ENCODE measurements at places on chromosomes 12 and 14.

DNA sequence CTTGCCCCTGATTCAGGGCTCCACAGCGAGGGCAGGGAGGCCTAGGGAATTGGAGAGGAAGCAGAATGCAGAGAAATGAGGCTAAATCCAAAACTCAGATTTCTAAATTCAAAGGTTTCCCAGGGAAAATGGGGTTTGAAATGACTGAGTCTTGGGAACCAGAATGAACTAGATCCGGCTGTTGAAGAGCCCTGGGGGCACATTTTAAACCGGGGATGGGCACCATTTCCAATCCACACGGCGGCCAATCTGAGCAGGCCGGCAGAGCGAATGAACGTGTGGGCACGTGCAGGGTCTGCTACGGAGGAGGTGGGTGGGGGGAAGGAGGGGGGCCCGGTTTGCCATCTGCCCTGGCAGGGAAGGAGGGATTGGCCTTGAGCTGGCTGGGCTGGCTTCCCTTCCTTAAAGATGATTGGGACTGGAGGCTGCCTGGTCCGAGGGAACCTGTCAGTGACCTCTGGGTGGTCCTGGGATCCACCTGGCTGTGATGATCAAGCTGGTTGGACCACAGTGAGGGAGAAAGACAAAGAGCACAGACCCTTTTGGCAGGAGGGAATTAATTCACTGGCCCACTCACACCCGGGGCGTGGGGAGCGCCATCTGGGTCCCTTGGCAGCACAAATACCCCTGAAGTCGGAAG, 161.0 kb downstream of the RBM19 start:
- DNase-seq, result no peak

DNA sequence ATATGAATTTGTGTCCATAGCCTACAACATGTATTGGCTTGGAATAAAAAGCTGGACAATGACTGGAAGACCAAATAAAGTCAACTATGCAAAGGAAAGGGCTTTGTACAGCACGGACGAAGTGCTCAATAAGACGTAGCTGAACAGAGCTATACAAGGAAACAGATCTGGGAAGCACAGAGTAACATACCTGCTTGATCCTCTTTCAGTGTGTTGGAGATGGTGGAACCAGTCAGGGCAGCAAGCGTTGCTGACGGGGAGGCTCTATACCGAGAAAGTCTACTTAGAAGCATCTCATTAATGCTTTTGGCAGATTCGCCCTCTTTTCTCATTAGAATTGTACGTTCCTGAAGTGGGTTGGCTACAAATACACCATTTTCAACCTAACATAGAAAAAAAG, 99.3 kb downstream of the HECTD4 start:
- DNase-seq, result no peak

DNA sequence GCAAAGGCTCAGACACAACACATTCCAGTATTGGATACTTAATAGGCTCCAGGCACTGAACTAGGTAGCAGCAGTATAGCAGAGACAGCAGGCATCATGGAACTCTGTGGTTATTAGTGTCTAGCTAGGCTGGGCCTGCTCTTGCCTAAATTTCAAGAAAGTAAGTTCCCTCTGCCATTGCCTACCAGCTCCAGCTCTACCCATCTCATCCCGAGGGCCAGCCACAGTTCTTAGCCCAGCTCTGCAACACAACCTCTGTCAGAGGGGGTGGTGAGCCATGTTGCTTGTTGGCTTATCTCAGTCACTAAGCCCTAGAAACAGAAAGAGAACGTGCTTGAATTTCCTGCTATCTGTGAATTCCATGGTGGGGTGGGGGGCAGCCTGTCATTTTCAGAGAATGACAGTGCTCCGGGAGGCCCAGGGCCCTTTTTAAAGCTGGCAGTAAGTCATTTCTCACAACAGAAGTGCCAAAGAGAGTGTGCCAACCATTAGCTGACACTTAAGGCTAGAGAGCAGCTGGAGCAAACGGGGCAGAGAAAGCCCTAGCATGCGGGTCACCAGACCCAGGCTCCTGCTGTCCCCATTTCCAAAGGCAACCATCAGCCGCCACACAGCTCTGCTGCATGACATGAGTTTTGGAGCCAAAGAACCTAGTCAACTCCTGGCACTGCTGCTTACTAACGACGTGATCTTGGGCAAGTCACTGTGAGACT, 105.9 kb downstream of the PRMT8 start:
- no peak for DNase-seq

- DNase-seq, result peak; percentile 66
These were observed 11.7 kb upstream of the IRF2BPL start for GRCh38 chr14:77040059-77040740.

GRCh38 chr12:81249976-81250375, 172.1 kb downstream of the ACSS3 start:
- DNase-seq, result no peak

DNA sequence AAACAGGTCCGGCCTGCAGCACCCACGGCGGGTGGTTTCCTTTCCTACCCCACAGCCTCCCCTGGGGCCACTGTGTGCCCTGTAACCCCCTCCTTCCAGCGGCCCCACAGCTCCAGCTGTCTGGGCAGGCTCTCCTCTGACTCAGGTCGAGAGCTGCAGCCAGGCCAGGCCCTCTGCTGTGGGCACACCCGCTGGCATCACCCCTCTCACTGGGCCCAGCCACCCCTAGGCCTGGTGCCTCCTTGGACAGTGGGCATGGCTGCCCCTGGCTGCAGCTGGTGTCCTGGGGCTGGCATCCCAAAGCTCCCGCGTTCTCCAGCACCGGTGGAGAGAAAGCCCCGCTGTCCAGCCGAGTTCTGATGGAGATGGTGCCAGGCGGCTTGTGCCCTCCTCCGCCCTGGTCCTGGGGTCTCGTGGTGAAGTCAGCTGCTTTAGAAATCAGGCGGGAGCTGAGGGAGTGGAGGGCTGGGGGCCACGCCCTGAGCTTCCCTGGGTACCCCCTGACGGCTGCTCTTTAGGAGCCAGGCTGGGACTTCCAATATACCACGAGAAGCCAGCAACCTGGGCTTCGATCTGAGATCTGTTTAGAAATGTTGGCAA, 114.9 kb downstream of the KIF26A start:
- DNase-seq, result no peak

- peak; percentile 78 for DNase-seq
These were observed at the start of gene LPAR5 for GRCh38 chr12:6635856-6636531. Gene LPAR5 (minus strand): TSS chr12:6635959. CDS start chr12:6621248, 14,711 bp downstream.

GRCh38 chr12:19030180-19030579, 99.4 kb upstream of the PLEKHA5 start:
- DNase-seq, result no peak

- no peak for DNase-seq
These were observed 71.0 kb upstream of the CPM start for GRCh38 chr12:69003991-69004390.

- no peak for DNase-seq
These were observed 11.6 kb downstream of the MTA1 start for GRCh38 chr14:105431256-105431655.

GRCh38 chr14:61090432-61091216, 109.6 kb downstream of the SLC38A6 start:
- DNase-seq, result no peak

- no peak for DNase-seq
These were observed 37.4 kb upstream of the OVCH1 start for GRCh38 chr12:29534935-29535334.

DNA sequence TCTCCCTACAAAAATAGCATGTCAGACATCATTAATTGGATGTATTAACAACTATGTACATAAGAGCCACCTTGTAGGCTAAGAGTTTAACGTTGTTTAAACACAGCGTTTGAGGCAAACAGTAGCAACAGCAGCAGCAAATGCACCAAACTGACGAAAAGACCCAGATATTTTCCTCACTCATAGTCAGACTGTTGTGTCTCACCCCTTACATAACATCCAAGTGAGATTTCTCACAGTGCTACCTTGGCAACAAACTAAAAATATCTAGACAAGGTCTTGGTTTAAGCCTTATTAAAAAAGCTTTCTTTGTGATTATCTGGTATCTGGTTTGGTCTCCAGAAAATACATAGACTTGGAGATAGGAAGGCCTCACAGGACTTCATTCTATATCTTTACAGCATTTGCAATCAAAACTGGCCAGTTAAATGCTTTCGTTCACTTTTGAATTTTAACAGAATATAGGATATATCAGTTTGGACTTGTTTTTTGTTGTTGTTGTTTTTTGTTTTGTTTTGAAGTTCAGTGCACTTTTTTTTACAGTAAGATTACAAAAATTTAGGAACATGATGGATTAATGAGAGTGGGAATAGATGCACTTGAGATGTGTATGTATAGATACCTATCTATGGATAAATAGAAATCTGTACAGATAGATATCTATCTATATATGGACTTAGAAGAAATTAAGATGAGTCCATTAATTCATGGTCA, 4.1 kb downstream of the BHLHE41 start:
- DNase-seq, result no peak

- DNase-seq, result no peak
These were observed 146.6 kb downstream of the ITPR2 start for GRCh38 chr12:26686408-26686807.

GRCh38 chr12:93221841-93222240, 155.9 kb upstream of the NUDT4 start:
- DNase-seq, result no peak

GRCh38 chr12:46663318-46663717, 162.5 kb downstream of the SLC38A4 start:
- no peak for DNase-seq

GRCh38 chr14:106613256-106613655, 1086.9 kb downstream of the TMEM121 start:
- no peak for DNase-seq

DNA sequence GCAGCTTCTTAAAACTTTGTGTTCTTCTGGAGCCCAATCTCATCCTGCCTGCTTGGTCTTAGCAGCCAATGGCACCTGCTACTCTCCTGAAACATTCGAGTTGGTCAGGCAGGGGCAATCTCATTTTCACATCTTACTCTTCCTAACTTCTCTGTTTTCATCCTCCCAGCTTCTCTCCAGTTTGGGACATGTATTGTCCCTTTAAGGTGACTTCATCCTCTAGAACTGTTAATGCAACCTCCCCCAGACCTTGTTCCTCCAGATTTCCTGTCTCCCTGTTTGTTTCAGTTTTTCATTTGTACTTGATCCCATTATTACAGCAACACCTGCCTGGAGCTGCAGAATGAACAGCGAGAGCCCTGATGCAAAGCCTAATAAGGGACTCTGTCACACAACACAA, 31.3 kb downstream of the SERPINA11 start:
- DNase-seq, result no peak

DNA sequence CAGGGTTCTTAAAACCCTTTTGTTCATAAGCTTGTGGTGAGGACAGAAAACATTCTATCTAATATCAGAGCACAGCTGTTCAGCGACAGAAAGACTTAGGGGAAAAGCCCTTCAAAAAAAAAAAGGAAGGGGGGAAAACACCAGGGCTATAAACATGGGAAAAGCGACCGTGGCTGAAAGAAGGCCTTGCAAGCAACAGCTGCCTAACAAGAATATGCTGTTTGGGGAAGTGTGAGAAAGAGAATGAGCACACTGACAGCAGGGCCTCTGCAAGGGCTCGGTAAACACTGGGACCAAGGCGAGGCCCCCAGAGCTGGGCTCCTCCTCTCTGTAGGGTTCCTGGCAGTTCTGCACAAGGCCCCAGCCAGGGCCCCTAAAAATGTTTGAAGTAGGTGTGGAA, 27.4 kb upstream of the CCND2 start:
- no peak for DNase-seq

- DNase-seq, result no peak
These were observed 46.0 kb downstream of the TECPR2 start for GRCh38 chr14:102408724-102409123.

GRCh38 chr14:104323551-104324175, 185.3 kb downstream of the KIF26A start:
- no peak for DNase-seq

DNA sequence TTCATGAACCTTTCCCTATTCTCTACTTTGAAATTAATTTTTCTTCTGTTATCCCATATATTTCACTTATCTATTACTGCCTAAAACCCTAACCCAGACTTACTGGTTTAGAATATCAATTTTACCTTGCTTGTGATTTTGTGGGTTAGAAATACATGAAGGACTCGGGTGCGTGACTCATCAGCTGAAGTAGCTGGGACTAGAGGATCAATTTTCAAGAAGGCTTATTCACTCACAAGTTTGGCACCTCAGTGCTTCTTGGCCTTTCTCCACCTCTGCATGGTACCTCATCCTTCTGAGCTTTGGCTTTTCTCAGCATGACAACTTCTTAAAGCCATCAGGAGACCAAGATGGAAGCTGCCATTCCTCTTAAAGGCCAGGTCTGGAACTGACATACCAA, 57.8 kb downstream of the TMEM117 start:
- no peak for DNase-seq

- peak; percentile 38 for DNase-seq
These were observed 153.2 kb upstream of the DDHD1 start for GRCh38 chr14:53306267-53306721.

DNA sequence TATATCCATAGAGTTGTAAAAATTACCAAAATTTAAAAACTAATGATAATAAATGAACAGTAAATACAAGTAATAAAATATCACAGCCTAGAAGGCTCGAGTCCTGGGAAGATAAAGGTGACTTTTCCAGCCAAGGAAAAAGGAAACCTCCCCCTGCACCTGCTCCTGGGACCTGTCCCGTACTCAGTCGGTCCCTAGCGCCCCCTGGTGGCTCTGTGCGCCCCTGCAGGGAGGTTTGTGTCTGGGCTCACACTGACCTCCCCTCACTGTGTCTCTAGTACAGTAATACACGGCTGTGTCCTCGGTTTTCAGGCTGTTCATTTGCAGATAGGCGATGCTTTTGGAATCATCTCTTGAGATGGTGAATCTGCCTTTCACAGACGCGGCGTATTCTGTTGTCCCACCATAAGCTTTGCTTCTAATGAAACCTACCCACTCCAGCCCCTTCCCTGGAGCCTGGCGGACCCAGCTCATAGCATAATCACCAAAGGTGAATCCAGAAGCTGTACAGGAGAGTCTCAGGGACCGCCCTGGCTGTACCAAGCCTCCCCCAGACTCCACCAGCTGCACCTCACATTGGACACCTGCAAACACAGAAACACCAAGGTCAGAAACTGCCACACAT, 1030.4 kb downstream of the TMEM121 start:
- peak; percentile 38 for DNase-seq

DNA sequence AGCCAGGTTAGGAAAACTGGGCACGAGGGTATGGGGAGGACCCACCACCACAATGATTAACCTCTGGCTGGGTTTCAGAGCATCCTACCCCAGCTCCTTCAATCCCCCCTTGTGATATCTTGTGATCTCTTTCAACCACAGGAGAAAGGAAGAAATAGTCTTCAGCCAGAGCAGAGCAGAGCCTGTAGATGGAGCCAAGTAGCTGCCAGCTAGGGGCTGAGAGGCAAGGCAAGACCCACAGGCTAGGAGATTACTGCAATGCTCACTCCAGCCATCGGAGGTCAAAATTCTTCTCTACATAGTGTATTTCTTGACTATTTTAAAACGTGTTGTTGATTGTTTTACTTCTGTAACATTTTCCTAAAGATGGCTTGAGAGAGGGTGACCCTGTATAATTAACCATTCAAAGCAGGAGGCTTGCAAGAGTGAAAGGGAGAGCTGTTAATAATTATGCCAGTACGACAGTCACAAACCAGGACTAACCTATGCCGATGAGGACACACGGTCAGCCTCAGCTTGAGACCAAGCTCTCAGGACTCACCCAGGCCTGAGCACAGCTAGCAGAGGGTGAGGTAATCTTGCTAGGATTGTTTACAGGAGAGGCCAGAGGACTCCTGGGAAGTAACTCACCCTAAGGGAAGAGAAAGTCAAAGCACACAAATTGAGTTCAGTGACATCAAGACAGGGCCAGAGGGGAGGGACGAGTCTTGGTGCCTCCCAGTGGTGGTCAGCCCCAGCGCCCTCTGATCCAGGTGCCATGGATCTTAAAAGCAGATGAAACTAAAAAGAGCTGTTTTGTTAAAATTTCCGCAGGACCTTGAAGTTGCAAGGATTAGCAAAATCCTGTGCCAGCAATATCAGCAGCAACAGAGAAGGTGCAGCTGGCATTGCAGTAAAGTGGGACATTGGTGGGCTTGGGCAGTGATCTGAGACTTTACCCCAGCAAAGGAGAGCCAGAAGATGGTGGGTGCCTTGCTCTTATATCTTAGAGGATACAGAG, 29.8 kb upstream of the CDKN3 start:
- peak; percentile 45 for DNase-seq
